Testis (tissue), 5 donors: ENCODE measurements at places on chromosomes 11 and 22. TPM values are rescaled to one million over a fixed set of nuclear protein-coding genes. Genes with fewer than 3 reads are reported as not detected.

PRRG4 gene
- 1.1 TPM for total RNA-seq

SORL1 gene
- 21.8 TPM for total RNA-seq

LRP4 gene
- 8.1 TPM for total RNA-seq

OR51G2 gene
- total RNA-seq = not detected

DDX6 gene
- 124 TPM for total RNA-seq

LGR4 gene
- total RNA-seq = 120 TPM

DNA sequence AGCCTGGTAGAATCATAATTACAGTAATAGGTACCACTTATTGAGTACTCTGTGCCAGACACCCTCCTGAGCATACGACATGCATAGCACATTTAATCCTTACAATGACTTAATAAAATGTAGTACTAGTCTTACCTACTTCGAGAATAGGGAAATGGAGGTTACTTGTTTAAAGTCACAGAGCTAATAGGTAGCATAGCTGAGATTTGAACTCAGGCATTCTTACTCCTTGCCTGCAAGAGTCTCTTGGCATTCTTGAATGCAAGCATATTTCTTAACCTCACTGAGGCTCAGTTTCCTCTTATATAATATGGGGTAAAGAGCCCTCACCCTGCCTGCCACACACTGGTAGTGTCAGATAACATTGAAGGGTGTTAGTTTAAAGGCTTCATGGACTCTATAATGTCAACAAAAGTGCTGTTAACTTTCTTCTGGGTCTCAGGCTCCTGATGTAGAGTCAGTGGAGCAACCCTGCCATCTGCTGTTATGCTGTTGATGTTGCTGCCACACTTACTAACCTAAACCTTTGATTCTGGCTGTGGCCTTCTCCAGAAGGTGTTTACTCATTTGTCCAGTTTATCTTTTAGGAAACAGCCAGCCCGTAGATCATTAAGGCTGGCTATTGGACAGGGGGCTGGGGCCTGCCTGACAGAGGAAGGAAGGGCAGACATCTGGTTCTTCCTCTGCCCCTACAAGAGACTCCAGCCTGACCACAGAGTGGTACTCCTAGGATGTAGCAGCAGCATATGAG, 18.9 kb downstream of the LIMK2 start:
- DNase-seq = peak; percentile 73

DNA sequence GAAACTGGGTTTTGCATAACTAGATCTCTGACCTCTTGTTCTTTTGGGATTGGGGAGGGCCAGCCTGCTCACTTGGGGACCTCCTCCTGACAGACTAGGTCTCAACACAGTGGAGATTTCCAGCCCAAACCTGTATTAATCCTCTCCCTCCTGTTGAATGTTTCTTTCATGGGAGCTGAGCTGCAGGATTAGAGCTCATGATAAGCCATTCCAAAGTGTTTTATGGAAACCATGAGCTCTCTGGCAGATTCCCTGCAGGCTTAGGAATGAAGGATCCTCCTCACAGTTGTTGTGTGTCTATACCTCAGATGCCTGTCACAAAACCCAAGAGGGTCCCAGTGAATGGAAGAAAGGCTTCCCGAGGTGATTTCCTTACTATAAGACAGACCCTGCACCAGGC, 248.4 kb upstream of the B3GAT1 start:
- DNase-seq = no peak

DNA sequence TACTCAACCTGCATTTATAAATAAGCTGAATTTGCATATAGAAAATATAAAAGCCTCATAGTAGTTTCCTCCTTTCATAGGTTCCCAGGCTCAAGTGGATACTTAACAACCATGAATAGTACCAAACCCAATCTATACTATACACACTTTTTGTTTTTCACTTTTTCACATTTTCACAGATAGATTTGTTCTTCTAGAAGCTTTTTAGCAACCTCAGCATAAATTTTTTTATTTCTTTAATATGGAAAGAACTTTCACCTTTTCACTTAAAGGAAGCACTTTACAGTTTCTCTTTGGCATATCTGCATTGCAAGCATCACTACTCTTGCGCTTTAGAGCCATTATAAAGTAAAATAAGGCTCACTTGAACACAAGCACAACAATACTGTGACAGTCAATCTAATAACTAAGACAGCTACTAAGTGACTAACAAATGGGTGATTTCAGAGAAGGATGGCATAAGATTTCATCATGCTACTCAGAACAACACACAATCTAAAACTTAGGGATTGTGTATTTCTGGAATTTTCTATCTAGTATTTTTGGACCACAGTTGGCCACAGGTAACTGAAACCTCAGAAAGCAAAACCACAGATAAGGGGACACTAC, 1063.6 kb downstream of the FAM181B start:
- no peak for DNase-seq

- DNase-seq = no peak
Observed at GRCh38 chr11:109784536-109784935, 308.7 kb upstream of the ZC3H12C start.

DNA sequence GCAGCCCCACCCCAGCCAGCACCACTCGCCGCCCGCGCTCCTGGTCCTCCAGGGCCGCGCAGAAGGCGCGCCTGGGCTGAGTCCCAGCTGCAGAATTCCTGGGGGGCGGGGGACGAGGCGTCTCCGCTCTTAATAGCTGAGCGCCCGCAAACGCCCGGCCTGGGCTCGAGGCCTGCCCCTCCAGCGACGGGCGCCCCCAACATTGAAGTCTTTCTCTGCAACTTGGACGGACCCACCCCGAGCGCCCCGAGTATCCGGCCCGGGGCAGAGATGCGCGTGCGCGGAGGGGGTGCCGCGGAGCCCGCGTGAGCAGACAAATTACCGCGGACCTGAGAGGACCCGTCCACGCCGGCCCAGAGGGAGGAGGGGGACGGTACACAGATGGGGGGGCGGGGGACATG, 6.7 kb upstream of the SYT7 start:
- DNase-seq = peak; percentile 52

DNA sequence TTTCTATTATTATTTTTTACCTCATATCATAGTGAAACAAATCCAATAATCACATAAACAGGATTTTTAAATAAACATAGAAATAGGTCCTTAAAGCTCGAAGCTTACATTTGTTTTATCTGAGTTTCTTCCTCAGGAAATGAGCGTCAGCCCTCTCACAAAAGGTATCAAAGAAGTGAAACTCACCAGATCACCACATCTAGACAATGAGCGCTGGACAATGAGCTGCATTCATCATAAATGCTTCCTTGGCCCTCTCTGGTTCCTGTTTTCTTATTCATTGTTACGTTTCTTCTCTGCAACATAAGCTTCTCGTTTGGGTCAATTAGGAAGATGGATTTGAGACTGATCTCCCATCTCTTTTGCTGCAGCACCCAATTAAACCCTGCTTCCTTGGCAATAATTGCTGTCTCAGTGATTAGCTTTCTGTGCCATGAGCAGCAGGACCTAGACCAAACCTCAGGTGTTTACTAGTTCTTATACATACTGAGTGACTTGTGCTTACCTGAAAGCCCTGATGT, 649.9 kb upstream of the LUZP2 start:
- no peak for DNase-seq

GRCh38 chr22:36337365-36338130, 50.2 kb downstream of the MYH9 start:
- DNase-seq = no peak

- no peak for DNase-seq
Observed at GRCh38 chr11:16805938-16806337, 67.5 kb downstream of the C11orf58 start.

DNA sequence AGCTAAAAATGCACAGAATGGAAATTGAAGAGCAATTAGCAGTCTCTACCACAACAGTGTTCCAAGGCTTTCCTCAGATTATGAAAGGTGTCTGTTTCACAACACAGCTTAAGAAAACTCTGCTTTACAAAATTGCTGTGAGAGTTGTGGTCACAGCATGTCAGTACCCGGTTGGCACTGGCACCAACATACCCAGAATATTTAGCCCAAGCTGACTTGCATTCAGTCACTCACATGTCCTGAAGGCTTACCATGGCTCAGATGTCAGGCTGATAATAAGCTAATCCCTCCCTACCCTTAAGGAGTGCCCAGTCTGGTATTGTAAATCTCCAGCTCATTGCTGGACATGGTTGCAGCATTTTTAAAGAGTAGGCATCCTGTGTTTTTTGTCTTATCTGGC, 14.9 kb downstream of the NCR3LG1 start:
- DNase-seq = no peak

DNA sequence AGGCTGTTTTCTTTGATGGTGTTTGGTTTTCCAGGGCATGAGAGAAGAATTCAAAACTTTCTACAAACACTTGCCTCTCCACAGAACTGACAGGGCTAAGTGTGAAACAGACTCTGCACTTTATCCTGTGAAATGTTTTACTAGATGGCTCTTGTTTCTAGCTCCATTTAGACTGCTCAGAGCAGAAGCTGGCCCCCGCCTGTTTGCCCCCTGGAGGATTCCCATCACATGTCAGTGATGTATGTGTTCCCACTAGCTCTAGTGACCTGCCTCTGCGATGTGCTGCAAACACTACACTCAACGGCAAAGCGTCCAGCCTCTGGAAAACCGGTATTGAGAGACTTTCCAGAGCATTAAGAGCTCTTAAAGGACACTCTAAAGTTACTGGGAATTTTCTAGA, 41.4 kb upstream of the PCF11 start:
- DNase-seq = no peak

- DNase-seq = peak; percentile 46
Observed at GRCh38 chr11:72736452-72737069, 15.6 kb downstream of the ARAP1 start.

DNA sequence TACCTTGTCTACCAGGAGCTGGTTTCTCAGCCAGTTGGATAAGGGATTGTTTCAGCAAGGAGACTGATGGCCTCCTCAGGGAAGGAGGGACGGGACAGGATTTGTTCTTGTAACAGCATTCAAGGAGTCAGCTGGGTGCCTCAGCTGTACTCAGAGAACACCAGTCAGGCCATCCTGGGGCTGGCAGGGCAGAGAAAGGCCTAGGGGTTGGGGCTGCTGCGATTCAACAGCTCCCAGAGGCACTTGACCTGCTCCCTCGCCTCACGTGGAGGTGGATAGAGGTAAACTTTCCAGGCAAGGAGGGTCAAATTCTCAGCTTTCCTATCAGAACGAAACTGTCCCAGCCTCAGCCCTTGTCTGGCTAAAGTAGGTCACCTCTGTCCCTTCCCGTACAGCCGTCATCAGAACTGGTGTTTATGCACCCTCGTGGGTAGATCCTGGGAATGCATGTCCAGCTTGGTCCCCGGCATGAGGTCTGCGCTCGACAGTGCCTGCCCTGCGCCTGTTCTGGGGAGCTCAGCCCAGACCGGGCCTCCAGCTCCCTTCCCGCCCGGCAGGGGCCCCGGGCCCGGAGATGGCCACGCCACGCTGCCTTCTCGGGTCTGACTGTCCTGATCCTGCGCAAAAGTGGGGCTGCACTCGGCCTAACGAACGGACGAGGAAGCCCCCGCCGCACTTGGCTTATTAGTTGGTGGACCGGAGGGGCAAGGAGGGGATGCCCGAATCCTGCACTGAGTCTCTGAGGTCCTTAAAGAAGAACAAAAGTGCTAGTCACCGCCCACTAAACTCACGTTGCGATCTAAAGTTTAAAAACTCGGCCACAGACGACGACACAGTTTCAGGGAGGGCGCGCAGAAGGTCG, 762 bp upstream of the CCDC134 start:
- peak; percentile 53 for DNase-seq

DNA sequence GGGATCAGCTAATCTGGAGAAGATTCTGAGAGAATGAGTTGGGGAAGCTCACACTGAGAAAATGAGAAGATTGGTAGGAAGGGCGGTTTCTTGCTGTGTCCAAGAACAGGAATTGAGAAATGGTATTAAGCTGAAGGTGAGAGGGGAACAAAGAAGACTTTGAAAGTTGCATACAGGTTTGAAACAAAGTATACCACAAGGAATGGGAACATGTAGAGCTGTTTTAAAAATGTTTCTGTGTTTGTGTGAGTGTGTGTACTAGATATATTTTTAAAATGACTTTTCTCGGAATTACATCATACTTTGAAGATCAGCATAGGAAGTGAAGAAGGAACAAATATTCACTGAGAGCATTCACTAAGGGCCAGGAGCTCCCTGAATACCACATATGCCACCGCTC, 24.4 kb upstream of the IZUMO1R start:
- no peak for DNase-seq
